Stimulated activated naive CD8-positive, alpha-beta T cell treated with anti-CD3 and anti-CD28 coated beads, Interleukin-15, Interleukin-2, amounts not matched to agents 100 U/mL and 50 U/mL, for 24 hours (primary cell): ENCODE measurements at places on chromosomes 1 and 21.

DNA sequence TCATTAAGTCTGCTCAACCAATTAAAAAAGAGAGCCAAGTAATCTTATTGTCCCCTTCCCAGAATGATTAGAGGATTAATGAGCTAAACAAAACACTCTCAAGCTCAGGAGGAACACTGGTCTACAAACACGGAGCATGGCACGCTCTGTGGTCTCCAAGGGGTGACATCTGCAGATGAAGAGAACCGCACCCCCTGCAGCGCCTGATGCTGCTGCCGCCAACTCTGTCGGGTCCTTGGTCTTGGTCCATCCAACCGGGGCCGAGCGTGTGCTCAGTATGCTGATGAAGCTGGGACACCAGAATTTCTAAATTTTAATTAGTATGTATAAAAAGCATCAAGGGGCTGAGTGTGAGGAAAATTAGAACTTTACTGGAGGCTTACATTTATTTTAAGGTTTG, 82.7 kb downstream of the LPAR3 start:
- DNase-seq = no peak

GRCh38 chr1:217813031-217813430, 181.9 kb downstream of the SPATA17 start:
- no peak for DNase-seq

DNA sequence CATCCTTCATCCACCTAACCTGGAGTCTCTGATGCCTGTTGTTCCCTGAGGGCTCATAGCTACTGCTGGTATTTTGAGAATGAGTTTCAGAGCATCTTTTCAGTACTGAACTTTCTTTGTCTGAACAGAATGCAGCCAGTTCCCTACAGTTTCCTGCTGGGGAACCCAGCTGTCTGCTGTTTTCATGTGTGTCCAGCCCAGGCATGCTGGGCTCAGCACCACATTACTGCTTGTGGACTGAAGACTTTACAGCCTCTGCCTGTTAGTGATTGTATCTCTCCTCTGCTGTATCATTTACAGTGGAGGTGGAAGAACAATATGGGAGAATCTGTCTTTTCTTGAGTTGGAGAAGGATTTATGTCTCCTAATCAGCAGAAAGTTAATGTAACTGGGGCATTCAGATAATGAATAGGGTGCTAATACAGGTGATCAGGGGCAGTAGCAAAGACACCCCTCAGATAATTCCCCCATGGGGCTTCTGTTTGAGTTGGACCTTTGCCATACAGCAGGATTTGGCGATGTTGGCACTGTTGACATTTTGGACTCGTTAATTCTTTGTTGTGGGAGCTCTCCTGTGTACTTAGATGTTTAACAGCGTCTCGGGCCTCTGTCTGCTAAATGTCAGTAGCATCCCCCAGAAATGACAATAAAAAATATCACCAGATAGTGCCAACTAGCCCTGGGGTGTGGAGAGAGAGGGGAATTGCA, 207.7 kb downstream of the HHAT start:
- no peak for DNase-seq

DNA sequence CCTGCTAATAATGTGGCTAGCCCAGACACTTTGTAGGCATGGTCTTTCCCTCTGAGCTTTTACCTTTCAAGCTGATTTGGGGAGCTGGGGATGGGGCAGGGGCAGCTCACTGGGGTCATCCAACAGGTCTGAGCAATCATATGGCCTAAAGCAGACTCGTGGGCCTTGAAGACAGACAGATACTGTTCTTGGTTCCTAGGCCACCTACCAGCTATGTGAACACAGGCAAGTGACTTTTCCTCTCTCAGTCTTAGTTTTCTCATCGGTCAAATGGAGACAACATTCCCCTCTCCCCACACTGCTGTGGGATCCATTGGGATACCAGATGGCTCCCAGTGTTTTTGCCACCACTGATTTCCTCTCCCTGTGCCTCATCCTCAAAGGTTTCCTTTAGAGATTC, 181.8 kb downstream of the RRAGC start:
- DNase-seq = no peak

- DNase-seq = no peak
Observed at GRCh38 chr21:44589586-44590305, 2.6 kb downstream of the KRTAP10-6 start.

DNA sequence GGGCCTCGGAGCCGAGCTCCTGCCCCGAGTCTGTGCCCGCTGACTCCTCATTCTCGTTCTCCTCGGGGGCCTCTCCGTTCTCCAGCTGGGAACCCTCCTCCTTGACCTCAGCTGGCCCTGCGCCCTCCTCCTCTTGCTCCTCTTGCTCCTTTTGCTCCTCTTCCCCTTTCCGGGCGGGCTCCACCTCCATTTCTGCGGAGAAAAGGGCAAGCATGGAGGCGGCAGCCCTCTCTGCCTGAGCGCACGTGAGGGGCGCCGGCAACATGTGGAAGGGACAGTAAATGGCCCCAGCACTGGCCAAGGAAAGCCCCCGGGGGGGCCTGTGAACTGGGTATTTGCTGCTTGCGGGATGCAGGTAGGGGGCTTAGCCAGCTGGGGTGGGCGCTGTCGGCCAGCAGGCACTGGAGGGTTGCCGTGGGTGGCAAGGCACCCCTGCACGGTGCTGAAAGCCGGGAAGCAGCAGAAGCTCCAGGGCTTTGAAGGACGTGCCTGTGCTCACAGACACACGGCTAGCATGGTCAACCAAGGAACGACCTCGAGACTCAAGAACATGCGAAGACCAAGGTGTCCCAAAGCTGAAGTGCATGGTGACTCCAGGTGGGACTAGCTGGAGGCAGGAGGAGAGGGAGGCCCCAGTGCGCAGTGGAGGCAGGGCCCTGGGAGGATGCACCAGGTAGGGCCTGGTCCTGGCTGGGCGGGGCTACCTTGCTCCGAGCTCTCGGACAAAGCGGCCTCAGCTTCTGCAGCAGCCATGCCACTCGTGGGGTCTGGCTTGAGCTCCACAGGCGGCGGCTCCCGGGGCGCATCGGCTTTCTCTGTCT, 30.7 kb downstream of the ZBTB17 start:
- no peak for DNase-seq

- no peak for DNase-seq
Observed at GRCh38 chr1:229156872-229157271, 114.0 kb upstream of the RAB4A start.

- no peak for DNase-seq
Observed at GRCh38 chr21:15285556-15285955, 220.8 kb upstream of the NRIP1 start.

GRCh38 chr1:221743416-221744208, 1.7 kb upstream of the DUSP10 start:
- peak; percentile 18 for DNase-seq

- DNase-seq = no peak
Observed at GRCh38 chr1:103156966-103157365, 48.6 kb upstream of the COL11A1 start.

DNA sequence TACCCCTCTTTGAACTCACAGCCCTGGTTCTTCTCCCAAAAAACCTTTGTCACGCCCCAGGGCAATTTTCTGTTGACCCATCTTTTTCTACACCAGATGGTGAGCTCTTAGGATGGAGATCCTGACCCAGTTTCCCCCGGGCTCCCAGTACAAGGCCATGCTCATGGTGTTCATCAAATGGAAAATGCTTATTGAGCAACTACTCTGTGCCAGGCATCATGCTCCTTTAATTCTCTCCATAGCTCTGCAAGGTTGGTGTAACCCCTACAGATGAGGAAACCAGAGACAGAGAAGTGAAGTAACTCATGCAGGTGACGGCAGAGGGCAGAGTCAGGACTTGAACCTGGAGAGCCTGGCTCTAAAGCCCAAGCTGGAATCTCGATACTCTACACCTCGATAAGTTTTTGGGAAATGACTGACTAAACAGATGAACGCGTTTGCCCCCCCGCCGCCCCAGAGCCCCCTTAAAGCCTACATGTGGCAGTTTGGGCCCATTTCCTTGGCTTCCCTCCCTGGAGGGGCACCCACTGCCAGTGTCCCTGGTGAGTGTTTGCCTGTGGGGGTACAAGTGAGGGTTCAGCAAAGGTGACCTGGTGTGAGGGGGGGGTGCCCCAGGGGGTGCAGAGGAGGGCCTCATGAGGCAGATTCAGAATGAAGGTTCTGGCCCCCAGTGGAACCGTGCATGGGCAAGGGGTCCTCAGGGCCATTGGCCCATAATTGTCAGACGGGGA, 30.2 kb upstream of the RUNX3 start:
- DNase-seq = no peak

- no peak for DNase-seq
Observed at GRCh38 chr1:54291276-54292001, 91.5 kb downstream of the MRPL37 start.

DNA sequence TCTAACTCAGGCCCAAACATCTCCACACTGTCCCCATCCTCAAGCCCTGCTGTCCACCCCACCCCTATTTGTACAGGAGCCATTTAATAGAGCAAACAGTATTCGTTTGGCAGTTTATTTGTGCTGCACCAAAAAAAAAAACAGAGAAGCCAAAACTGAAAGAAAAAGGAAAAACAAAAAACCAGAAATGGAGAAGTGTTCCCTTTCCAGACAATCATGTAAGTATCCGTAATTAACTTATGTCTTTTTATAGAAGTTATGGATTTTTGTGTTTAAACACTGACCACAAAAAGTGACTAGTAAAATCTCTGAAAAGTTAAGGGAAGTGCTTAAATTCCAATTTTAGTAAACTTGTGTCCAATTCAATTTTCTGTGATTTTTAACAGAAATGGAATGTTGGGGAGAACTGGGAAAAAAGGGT, 40.4 kb upstream of the ZBTB18 start:
- no peak for DNase-seq

DNA sequence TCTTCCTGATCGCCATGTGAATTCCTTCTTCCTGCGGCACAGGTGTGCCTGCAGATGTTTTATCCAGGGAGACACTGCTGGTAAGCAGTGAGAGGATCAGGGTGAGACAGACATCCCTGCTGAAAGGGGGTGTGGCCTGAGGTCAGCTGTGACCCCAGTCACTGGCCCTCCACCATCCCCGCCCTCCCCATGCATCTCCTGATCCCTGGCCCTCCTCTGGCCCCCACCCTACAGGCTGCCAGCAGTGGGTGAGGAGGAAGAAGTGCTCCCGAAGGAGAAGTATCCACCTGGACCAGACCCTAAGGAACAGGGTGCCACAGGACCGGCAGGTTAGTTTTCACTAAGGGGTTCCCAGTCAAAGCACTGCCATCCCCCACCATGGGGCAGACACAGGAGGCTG, 85.3 kb downstream of the GLIS1 start:
- DNase-seq = no peak

DNA sequence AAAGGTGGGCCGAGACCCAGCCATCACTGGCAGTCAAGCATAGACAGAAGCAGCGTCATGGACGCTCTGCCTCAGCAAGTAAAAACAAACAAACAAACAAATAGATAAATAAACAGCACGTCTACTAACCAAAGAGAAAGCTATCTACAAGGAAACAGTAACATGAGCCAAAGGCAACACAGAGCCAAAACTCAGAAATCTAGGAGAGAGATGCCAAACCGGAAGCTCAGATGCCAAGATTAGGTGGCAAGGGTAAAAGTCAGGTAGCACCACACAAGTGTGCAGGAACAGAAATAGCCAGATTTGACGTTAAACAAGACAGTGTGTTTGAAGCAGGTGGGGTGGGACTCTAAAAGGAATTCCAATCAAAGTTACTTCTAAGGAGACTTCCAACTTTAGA, 448.3 kb upstream of the NFIA start:
- DNase-seq = no peak

DNA sequence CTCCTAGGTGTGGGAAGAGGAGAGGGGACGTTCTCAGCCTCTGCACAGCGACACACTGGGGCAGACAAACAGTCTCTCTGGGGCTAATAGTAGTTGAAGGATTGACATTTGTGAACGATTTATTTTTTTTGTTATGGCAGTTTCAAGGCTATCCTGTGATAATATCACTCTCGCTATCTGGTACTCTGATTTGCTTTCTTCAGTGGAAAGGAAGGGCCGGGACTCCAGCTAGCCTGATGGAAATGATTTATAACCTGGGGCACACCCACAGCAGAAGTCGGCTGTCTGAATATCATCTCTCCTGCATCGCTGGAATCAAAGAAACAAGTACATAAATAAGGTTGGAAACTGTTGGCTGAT, 122.7 kb downstream of the KCNN3 start:
- DNase-seq = no peak

DNA sequence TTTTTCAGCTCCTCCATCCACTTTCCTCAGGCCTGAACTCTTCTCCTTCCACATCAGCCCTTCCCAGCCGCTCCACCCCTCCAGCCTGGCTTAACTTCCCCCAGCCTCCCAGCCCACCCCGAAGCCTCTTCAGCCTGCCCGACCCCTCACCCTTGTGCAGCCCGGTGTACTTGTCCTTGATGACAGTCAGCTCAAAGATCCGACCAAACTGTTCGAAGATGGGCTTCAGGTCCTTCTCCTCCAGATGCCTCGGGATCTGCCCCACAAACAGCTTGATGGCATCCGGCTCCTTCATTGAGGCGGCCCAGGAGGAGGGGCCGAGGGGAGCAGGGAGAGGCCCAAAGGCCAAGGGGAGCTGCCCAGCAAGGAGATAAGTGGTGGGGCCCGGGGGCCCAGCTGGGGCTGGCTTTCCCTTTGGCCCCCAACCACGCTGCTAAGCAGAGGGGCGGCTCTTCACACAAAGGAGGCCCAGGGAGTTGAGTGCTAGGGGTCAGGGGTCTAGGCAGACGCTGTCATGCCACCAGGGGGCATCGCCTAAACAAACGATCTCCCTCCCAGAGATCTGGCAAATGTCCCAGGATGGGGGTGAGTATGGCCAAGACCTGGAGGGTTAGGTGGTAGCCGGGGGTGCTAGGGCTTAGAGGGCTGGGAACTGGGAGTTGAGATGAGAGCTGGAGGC, 738 bp downstream of the CELF3 start:
- DNase-seq = peak; percentile 22

GRCh38 chr1:239297910-239298309, 88.5 kb upstream of the CHRM3 start:
- no peak for DNase-seq

- DNase-seq = no peak
Observed at GRCh38 chr1:37940299-37940947, 6.4 kb downstream of the INPP5B start.

- no peak for DNase-seq
Observed at GRCh38 chr1:67190410-67190809, 24.2 kb downstream of the IL23R start.

DNA sequence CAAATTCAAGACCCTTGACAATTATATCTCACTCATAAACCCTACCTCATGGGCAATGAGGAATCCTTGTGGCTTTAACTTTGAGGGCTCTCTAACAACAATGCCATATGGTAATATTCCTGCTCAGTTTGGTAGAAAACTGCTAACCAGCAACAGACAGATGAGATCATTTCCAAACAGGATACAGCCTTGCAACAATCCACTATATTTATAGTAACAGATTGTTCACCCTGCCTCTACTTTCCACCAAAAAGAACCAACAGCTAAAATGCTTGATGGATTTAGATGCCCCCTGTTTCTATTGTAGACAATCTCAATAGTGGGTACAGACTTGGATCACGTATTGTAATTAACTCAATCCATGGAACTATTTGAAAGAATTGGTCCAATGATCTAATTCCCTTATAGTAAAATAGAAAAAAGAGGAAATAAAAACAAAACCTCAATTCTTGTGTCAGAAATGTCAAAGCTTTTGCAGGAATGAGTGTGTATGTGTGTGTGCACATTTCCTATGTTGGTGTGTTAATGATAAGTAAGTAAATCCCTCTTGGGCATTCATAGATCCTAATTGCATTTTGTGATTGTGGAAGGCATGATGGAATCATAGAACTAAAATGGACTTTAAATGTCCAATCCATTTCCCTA, 100.0 kb upstream of the EDEM3 start:
- no peak for DNase-seq

GRCh38 chr21:41713495-41714281, 53.2 kb downstream of the RIPK4 start:
- no peak for DNase-seq
